ENCODE measurements at places on chromosomes 2 and 18. TPM values are rescaled to one million over a fixed set of nuclear protein-coding genes. Genes with fewer than 3 reads are reported as not detected.

Gene ITSN2
- total RNA-seq: 30.0 TPM

Gene FTCDNL1
- 0.73 TPM for total RNA-seq

Gene REG3G
- not detected for total RNA-seq

Gene STARD6
- not detected for total RNA-seq

Gene POMC
- not detected for total RNA-seq

Gene GKN1
- total RNA-seq: not detected

Gene DIPK1C
- total RNA-seq: not detected
